T follicular helper cell (primary cell): ENCODE measurements at places on chromosomes 7 and 10.

DNA sequence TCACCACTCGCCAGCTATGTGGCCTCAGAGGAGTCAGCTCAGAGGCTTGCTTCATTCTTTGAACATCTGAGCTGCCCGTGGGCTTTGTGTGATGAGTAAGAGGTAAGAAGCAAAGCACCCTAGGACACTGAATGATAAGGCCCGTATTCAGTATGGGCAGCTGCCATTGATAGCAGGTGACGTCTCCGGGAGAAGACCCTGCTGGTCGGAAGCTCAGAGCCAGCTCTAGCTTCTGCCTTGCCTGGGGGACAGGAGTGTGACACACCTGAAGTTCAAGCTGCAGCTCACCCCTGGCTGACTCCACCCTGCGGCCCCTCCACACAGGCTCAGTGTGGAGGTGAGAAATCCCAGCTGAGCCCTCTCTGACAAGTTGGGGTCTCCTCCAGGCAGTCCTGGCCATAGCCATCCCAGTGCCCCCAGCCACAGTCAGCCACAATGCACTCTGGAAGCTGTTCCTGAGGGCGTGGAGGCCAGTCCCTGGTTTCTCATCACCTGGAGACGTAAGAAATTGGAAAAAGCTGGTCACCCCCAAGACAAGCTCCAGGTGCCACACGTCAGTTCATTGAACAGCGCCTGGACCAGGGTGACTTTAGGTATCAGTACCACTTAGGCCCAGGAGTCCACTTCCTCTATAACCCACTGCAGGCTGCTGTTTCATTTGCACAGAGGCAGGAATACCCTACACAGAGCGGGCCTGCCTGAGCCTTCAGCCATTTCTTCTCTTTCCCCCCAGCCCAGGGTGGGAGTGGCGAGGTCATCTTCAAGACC lies 164.9 kb upstream of the RHEB start:
- DNase-seq, result no peak

DNA sequence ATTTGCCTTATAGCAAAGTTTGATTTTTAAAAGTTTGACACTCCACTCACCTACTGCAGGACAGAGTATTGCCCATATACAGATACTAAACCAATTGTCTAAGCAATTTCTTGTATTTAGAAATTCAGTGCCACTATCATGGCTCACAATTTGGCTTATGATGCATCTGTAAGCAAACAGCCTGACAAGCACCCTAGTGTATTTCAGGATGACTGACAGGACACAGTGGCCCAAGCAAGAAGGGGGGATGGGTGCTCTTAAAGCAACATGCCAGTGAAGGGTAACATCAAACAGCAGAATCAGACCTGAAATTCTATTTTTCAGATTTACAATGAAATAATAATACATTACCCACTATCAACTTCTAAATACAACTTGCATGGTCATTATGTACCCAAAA lies 30.5 kb downstream of the CTNNA3 start:
- no peak for DNase-seq

- no peak for DNase-seq
Measured at GRCh38 chr10:119270762-119271366, 63.5 kb downstream of the GRK5 start.

DNA sequence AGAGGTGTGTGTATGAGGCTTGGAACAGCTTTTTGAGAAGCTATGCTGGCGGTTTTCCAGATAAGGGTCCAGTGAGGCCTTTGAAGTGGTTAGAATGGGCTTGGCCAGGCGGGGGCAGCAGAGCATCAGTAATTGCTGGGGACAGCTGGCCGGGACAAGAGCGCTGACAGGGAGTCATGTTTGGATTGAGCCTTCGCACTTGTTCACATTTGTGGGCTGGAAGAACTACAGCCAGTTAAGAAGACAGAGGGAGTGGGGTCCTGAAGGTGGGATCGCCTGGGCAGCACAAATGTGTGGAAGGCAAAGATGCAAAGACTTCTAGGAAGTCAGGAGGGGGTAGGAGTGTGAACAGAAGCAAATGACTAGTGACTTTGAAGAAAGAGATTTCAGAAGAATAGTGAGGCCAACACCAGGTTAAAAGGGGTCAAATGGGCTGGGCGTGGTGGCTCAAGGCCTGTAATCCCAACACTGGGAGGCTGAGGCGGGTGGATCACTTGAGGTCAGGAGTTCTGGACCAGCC lies 12.7 kb upstream of the SDHAF3 start:
- peak; percentile 30 for DNase-seq

DNA sequence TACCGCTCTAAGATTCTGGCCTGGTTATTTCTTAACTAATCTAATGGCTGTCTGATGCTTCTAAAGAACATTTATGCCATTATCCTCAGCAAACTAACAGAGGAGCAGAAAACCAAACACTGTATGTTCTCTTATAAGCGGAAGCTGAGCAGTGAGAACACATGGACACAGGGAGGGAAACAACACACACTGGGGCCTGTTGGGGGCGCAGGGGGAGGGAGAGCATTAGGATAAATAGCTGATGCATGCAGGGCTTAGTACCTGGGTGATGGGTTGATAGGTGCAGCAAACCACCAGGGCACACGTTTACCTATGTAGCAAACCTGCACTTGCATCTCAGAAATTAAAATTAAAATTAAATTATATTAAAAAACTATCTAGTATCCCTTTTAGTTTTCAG lies 853.5 kb downstream of the GATA3 start:
- DNase-seq, result no peak

DNA sequence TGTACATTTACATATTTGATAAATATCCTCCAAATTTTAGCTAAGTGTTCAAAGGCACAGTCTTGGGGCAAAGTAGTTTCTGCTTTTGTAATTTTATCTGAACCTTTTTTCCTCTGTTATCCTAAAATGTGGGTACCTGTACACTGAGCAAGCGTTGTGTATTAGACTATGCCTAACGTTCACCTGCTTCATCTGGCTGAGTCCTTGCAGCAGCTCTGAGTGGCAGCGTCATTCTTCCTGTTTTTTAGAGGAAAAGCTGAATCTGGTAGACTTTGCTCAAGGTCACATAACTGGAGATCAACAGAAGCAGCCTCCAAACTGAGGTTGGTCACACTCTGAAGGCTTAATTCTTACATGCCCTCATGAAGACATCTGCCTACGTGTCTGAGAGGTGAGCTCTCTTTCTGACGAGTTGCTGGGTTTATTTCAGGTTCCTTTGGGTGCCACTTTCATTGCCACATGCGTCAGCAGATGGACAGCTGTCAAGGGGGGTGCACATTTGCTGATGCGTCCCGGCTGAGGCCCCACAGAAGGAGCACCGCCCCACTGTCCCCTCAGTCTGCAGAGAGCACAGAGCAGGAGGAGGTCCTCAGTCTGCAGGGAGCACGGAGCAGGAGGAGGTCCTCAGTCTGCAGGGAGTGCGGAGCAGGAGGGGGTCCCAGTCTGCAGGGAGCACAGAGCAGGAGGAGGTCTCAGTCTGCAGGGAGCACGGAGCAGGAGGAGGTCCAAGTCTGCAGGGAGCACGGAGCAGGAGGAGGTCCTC lies 406.5 kb upstream of the SHH start:
- no peak for DNase-seq

- DNase-seq, result no peak
Measured at GRCh38 chr7:117347962-117348672, 25.3 kb upstream of the WNT2 start.

DNA sequence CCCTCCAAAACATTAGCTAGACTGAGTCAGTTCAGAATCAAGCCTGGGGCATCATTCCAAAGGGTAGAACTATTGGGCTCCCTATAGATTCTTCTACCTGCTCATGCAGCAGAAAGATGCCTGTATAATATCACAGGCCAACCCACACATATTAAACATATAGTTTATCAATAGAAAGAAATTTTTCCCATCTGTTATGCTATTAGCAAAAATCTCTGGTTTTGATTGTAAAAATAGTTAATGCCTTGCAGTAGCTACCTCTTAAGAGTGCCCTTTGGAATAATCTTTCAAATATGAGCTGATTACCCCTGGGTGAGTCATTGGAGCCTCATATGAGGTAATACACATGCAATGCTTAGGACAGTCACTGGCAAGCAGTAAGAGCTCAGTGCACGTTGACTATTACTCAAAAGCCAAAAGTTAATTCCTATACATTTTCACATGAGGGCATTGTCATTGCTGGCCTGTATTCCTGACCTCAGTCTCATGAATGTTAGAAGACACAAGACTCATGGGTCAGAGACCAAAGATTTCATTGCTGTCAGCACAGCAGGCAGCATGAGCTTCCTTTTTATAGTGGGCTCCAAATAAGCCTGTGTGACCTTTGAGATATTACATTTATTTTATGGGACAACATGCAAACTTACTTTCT lies 180.0 kb downstream of the FGFR2 start:
- no peak for DNase-seq

GRCh38 chr7:102819151-102819550 lies 70.4 kb downstream of the FAM185A start:
- no peak for DNase-seq

GRCh38 chr10:106183041-106183440 lies 981.5 kb downstream of the SORCS1 start:
- DNase-seq, result no peak

DNA sequence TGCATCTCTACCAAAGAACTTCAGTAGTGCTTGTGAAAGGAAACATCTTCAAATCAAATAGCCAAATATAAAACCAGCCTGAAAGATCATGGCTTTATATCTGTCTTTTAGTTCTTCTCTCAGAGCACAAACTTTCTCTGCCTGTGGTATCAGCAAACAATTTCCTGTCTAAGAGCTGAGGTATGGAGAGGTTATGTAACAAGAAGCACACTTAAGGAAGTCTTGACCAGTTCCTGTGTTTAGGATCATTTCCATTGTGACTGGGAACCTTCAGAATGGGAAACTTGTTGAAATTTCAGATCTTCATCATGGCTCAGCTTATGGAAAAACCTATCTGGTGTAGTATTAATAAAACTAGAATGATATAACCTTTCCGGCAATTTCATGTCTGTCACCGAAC lies 148.8 kb downstream of the MBL2 start:
- no peak for DNase-seq

DNA sequence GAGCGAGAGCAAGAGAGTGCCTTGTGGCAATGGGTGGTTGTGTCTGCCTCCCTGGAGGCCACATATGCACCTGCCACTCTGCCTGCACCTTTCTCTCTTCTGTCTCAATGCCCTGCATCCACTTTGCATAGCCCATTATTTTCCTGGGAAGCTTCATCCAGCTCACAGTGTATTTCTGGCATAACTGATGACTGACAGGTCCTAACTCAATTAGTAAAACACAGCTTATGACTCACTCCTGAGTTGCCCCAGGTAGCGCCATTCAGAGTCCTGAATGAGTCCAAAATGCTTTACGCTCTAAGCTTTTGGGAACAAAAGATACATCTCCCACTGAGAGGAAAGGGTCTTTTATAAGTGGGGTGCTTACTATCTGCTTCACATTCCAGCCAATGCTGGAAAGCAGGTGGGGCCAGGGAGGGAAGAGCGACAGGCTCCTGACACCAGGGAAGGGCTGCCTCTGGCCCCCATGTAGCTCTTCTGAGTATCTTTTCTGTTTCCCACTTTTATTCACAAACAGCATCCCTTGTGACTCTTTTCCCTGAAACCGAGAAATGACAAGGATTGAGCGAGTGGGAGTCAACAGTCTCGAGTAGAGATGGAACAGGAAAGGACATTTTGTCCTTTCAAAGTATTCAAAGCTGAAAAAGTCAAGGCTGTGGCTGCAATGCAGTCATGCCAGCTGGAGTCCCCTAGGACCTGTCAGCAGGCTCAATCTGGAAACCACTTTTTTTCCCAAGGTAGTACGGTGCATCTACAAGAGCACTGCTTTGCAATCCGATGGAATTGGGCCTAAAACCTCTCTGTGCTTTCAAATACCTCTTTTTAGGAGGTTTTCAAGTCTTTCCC lies 479.3 kb upstream of the PODXL start:
- DNase-seq, result no peak

- no peak for DNase-seq
Measured at GRCh38 chr7:135743907-135744731, 4.5 kb downstream of the FAM180A start.

DNA sequence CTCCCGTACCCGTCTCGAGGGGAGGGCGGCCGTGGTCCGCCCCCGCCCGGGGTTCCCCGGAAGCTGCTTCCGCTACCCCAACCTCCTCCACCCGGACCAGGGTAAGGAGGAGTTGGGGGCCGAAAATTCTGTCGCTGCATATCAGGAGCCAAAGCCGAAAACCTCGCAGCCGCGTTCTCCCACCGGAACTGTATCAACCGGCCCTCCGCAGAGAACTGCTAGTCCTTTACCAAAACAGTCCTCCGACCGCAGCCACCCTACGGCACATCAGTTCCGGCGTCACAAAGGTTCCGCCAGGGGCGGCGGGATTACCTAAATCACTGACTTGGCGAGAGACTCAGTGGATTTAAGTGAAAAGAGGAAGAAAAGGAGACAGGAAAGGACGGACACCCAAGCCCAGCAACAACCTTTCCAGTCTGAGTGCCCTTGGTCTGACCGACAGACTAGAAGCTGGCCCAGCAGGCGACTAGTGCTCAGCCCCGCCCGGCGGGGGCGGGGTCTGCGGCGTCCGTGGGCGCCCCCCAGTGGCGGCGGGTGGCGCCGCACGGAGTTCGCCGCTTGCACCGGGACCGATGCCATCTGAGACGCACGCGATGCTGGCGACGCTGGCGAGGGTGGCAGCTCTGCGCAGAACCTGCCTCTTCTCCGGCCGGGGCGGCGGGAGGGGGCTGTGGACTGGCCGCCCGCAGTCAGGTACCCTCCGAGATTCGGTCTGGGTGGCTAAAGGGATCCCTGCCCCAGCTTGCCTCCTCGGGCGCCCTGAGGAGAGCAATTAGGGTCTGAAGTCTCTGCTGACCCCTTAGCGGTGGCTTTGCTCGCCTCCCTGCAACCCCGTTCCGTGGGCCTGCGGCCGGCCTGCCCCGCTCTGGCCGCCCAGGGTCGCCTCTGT lies at the start of the genes MPLKIP and SUGCT:
TSS of gene MPLKIP (minus strand) at position 195 of the 889 bp plus-strand sequence. CDS start at position 140, 55 bp downstream.
TSS of gene SUGCT (plus strand) at position 578 of the 889 bp plus-strand sequence.
- DNase-seq, result peak; percentile 76

DNA sequence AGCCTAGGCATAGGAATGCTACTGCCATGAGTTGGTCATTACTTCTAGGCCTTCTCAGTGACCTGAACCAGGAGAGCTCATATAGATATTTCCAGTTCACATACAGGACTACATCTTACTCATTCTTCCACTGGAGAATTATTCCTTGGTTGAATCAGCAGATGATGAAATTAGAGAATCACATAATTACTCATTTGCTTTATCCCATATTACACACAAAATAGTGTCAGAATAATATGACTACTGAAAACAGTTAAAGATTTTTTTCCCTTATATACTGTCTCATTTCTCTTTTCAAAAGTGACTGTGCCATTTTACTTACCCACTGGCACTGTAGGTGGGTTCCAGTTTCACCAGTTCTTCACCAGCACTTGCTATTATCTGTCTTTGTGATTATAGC lies 18.5 kb downstream of the BMS1 start:
- DNase-seq, result no peak

- no peak for DNase-seq
Measured at GRCh38 chr7:100211342-100211780, 8.4 kb upstream of the PVRIG start.
